ENCODE measurements at places on chromosomes 12 and 14.

- no peak for DNase-seq
Measured at GRCh38 chr12:6618483-6619225, 11.5 kb upstream of the CHD4 start.

DNA sequence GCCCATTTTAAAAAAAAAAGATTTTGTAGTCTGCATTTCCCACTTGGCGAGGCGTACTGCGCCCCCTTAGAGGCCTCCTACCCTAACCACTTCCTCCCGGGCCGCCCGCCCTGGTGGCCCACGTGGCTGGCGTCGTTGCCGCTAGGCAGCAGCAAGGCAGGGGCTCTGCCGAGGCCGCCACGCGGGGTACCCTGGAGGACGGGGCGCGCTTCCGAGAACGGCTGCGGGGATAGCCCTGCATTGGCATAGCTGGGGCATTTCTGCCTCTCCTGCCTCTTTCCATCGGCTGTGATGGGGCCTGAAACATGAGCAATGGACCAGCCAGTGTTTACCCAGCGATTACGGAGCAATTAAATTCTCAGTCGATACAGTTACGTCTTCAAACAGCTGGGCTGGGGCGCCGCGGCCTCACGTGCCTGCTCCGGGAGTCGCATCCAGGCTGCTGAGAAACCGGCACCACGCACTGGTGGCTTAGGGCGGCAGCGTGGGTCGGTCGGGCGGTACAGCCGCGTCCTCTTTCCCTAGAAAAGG, 38.0 kb downstream of the IQSEC3 start:
- no peak for DNase-seq

GRCh38 chr12:95859344-95859816, 628 bp downstream of the SNRPF start:
- DNase-seq: peak; percentile 22

GRCh38 chr14:102503641-102504327, 5.8 kb downstream of the ANKRD9 start:
- no peak for DNase-seq

- no peak for DNase-seq
Measured at GRCh38 chr12:107379852-107380567, 286.7 kb upstream of the CRY1 start.

GRCh38 chr14:42944284-42944683, 1337.6 kb downstream of the LRFN5 start:
- no peak for DNase-seq

GRCh38 chr12:48198672-48198971, 4.5 kb downstream of the OR10AD1 start:
- DNase-seq: no peak

DNA sequence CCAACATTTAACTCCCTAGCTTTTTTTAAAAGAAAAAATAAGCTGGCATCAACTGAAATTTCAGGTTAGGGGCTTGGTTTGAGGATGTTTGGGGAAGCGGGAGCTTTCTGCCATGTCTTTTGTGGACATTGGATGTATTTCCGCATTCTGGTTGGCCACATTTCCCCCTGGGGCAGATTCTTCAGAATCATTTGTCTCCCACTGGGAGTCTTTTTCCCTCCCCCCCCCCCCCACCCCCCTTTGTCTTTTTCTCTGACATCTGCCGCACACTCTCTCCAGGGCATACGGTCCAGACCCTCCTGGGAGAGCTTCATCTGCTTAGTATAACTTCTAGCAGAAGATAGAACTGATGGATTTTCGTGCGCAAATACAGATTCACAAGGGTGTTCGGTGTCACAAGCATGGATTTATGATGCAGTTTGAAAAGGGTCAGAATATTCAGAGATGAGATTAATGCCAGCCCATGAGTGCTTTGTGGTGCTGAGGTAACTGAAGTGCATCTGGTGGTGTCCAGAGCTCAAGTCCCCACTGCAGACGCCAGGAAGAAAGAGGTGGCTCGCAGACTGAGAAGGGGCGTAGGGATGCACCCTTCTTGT, 40.2 kb downstream of the ETV6 start:
- peak; percentile 84 for DNase-seq

- DNase-seq: peak; percentile 28
Measured at GRCh38 chr14:86654558-86655184, 1124.7 kb downstream of the FLRT2 start.

DNA sequence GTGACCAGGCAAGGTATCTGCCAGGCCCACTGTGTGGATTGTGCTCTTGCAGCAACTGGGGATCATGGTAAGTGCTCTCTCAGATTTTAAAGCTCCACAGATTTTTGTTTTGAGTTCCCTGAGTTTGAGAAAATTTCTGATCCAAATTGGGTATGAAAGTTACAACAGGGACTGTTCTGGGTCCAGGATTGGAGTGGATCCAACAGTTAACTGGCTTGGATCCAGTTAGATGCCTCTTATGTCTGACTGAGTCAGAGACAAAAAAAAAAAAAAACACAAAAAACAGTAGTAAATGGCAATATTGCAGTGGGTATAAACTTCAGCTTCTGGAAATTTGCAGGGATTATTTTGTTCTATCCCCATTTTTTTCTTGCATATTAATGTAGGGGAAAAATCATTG, 598.8 kb downstream of the C12orf50 start:
- peak; percentile 30 for DNase-seq

DNA sequence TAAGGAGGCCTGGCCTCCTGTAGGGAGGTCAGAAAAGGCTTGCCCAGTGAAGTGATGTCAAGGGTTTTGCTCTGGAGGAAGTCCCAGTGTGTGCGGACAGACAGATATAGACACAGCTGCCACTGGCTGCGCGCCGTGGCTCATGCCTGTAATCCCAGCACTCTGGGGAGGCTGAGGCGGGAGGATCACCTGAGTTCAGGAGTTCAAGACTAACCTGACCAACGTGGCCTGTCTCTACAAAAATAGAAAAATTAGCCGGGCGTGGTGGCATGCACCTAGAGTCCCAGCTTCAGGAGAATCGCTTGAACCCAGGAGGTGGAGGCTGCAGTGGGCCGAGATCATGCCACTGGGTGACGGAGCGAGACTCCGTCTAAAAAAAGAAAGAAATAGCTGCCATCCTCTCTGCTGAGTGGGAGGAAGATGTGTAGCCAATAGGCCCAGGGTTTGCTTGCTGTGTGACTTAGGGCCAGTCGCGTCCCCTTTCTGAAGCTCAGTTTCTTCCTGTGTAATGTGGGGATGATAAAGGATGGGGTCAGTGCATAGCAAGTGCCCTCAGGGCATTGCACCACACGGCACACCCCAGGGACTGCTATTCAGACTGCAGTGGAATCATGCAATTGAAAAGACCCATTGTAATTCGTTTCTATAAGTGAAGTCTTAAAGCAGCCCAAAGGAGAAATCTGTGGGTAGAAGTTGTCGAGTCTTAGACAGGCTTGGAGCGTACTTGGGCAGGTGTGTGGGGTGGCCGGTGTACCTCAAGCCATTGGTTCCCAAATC, 18.7 kb upstream of the MLEC start:
- DNase-seq: no peak

- DNase-seq: peak; percentile 28
Measured at GRCh38 chr14:100132903-100133510, 26.4 kb downstream of the DEGS2 start.

- no peak for DNase-seq
Measured at GRCh38 chr14:63296060-63296563, 22.6 kb downstream of the GPHB5 start.

DNA sequence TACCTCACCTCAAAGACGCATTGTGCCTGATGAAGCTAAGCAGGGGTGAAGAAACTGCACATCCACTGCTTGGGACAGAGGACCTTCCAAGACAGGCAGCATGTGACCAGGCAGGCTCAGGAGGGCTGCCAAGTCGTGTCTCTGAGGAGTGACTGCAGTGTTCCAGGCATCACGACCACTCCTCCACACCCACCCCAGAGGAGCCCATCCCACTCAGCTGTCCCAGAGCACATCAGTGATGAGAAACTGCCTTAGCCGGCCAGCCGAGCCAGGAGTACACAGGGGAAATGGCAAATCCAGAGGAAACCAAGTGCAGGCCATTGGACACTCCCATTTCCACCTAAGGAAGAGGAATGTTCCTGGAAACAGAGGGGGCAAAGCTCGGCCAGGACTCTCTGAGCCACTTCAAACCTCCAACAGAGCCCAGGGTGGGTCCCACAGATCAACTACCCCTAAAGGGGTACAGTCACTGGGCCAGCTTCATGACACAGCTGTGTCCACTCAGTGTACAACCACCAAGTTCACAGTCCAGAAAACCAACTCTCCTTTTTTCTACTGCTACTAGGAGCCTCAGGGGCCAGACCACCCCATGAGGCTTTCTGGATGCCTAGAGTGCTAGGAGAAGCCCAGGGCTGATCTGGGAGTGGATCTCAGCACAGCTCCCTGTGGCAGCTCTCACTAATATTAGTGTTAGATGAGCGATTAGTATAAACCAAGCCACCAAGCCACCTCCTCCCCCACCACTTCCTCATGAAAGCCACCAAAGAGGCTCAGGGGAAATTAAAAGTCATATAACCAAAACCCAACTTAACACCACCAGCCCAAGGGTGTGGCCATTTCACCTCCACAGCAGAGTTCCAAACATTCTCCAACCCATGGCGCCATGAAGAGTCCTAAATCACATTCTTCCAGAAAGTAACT, 15.4 kb downstream of the PXN start:
- peak; percentile 64 for DNase-seq

- no peak for DNase-seq
Measured at GRCh38 chr14:70595443-70596185, 4.8 kb downstream of the MED6 start.

DNA sequence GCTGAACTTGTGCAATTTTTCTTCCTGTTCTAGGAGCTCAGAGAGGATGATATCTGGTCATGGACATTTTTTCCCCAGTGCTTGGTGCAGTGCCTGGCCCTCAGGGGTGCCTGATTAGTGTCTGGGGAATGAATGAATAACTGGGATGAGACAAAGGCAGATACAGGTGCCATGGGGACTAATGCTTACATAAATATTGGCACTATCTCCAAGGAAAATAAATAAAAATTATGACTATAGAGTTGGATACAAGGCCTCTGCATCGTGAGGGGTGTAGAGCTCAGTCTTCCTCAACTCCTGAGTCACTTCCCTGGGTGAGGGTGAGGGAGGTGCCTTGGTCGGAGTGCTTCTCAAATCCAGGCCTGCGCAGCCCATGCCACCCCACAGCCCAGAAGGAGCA, 188.6 kb downstream of the KCNA5 start:
- DNase-seq: no peak

GRCh38 chr14:42860371-42860770, 1253.7 kb downstream of the LRFN5 start:
- DNase-seq: no peak

- peak; percentile 38 for DNase-seq
Measured at GRCh38 chr14:68364792-68365192, 428.1 kb downstream of the ZFP36L1 start.

- DNase-seq: peak; percentile 48
Measured at GRCh38 chr12:32419520-32419960, 20.2 kb downstream of the FGD4 start.

GRCh38 chr14:104903990-104904389, 20.7 kb upstream of the PLD4 start:
- DNase-seq: no peak

- DNase-seq: no peak
Measured at GRCh38 chr12:1926251-1926657, 7.8 kb upstream of the CACNA2D4 start.

- no peak for DNase-seq
Measured at GRCh38 chr14:64954491-64955240, 12.1 kb upstream of the GPX2 start.

Data from RPMI7951 (cell line).